ENCODE measurements at places on chromosomes 3 and 15.

DNA sequence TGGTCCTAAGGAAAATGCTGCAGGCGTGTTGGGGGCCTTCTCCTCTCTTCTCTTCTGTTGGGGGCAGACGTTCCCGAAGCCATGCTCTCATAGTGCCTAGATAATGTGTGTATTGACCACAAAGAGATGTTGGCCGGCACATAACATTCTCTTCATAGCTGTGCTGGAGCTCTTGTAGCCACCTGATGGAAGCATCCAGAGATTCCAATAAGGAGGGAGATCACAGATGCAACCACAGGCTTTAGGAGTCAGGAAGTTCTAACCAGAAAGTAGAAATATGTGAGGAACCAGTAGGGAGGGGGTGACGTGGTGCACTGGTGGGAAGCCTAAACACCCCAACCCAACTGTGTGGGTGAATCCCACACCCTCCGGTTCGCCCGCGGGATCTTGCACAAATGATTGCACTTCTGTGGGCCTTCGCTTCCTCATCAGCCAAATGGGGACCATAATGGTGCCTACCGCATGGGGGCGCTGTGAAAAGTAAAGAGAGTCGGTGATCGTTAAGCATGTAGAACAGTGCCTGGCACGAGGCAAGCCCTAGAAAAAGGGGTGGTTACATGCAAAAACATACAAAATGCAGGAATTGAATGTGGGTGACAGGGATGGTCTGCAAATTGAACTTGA, 87.8 kb downstream of the TOP2B start:
- no peak for DNase-seq

GRCh38 chr15:53982876-53983275, 4.6 kb downstream of the UNC13C start:
- DNase-seq = no peak

GRCh38 chr3:37024092-37024491, 30.8 kb downstream of the MLH1 start:
- DNase-seq = no peak

- DNase-seq = no peak
Measured at GRCh38 chr3:59621037-59621436, 571.2 kb upstream of the CFAP20DC start.

DNA sequence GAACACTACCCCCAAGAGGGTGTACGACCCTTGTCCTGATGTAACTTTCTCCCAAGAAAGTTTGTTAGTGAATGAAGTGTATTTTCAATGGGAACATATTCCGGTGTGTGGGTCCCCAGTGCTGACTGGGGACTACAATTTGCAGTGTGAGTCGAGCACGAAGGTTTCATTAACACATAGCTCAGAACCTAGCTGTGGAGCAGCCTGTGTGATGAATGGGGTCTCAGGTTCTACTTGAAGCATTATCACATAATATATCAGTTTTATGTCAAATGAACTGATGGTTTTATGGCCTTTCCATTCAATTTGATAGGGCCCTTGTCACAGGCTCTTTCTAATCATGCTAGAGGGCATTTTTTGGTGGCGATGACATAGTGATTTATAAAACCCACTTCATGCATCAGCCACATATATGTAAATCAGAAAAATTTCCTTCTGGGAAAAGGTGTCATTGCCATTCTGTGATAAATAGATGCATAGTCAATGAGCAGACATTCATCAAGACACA, 44.1 kb downstream of the RETNLB start:
- no peak for DNase-seq
